ENCODE measurements at places on chromosomes 12 and 14.
A peak's percentile ranks its signal among the peaks of the same experiment; 100 is the strongest.

DNA sequence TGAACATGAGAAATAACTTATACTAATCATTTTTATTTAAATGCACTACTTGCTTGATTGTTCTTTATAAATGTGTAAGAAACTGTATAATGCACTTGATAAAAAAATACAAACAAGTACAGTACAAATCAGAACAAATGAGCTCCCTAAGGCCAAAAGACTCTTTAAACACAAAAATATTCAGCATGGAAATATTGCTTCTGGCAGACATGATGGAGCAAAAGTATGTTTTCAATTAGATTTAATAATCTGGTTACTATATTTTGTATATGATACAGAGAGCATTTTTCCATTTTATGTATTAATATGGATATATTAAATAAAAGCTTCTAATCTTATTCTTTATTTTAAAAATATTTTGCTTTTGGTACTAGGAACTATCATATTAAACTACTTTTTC lies 800.2 kb upstream of the LRFN5 start:
- no peak for DNase-seq

- DNase-seq = no peak
These were observed 168.7 kb upstream of the HIF1A start for GRCh38 chr14:61526405-61527312.

- no peak for DNase-seq
These were observed 36.9 kb upstream of the FBXO21 start for GRCh38 chr12:117227000-117227653.

DNA sequence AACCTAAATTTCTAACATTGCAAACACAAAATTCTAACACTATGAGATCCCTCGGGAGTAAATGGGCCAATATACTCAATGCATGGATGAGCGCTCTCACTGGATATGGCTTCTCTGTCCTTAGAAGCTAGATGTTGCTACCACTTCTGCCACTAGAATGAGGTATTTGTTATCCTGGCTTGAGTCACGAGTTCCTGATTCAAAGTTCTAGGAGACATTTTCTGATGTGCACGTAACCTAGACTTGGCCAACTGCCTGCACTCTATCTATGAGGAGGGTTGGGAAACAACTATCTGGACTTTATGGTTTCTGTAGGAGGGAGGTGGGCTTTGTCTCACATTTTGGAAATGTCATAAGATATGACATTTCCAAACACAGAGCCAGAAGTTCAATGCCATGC lies 37.6 kb downstream of the FERMT2 start:
- DNase-seq = no peak

DNA sequence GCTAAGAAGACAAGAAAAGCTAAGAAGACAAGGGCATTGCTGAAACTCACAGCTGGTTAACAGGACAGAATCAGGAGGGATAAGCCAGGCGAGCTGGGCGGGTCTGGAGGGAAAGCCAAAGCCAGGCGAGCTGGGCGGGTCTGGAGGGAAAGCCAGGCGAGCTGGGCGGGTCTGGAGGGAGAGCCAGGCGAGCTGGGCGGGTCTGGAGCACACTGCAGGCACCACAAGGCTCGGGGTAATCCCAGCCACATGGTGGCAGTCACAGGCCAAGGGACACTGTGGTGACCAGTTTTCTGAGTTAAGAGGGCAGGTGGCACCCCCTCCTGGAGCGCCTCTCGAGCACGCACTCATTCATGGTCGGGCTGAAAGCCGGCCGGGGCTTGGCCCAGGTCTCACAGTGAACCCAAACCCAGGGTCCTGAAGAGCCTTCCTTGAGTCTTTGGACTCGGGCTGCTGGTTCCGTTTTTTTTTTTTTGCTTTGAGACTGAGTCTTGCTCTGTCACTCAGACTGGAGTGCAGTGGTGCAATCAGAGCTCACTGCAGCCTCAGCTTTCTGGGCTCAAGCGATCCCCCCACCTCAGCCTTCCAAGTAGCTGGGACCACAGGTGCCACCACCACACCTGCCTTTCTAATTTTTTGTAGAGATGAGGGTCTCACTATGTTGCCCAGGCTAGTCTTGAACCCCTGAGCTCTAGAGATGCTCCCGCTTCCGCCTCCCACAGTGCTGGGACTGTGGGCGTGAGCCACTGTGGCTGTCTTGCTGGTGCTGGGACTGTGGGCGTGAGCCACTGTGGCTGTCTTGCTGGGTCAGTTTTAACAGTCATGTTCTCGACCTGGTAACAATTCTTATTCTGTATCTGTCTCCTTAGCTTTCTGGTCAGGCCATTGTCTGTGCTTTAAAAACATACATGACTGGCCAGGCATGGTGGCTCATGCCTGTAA lies 40.2 kb downstream of the HSP90AA1 start:
- DNase-seq = peak; percentile 68

Measured in SK-N-DZ (cell line).